ENCODE measurements at places on chromosomes 16 and 17. TPM values are rescaled to one million over a fixed set of nuclear protein-coding genes. Genes with fewer than 3 reads are reported as not detected.
A peak's percentile ranks its signal among the peaks of the same experiment; 100 is the strongest.

The TBX4 gene
- not detected for total RNA-seq

The ETV4 gene
- total RNA-seq, result 0.40 TPM

The ASB16 gene
- total RNA-seq, result 13.2 TPM

The SHCBP1 gene
- 1.3 TPM for total RNA-seq

The CLEC19A gene
- not detected for total RNA-seq

The KRT15 gene
- total RNA-seq, result 0.07 TPM

The ZG16B gene
- total RNA-seq, result not detected

The FOXJ1 gene
- total RNA-seq, result not detected

The MED13 gene
- total RNA-seq, result 34.9 TPM

The ZFPM1 gene
- 4.5 TPM for total RNA-seq

- H3K27ac ChIP-seq, result no peak overlapping the region
- no peaks in the 10 kb centered on the region for H3K27me3 ChIP-seq
- no peaks in the 10 kb centered on the region for H3K36me3 ChIP-seq
- H3K4me3 ChIP-seq, result no peak overlapping the region
- no peak for DNase-seq
- H3K4me1 ChIP-seq, result no peaks in the 10 kb centered on the region
Observed at GRCh38 chr17:27834571-27834970, 34.2 kb upstream of the NOS2 start.

DNA sequence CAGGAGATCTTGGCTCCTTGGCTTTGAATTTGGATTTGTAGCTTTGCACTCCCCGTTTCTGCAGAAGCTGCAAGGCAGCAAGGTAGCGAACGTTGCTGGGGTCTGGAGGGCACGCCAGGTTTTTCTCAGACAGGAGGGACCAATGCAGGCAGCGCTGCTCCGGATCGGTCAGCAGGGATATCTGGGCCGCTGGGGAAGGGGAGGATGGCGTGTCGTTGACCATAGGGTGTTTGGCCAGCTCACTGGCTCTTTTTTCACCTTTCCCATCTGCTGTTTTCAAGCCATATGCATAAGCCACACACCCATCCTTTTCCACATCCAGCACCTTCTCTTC, 15.8 kb downstream of the C16orf46 start:
- H3K4me1 ChIP-seq, result no peaks in the 10 kb centered on the region
- H3K4me3 ChIP-seq, result no peak overlapping the region
- H3K27ac ChIP-seq, result no peak overlapping the region
- H3K36me3 ChIP-seq, result no peaks in the 10 kb centered on the region
- H3K27me3 ChIP-seq, result no peaks in the 10 kb centered on the region

DNA sequence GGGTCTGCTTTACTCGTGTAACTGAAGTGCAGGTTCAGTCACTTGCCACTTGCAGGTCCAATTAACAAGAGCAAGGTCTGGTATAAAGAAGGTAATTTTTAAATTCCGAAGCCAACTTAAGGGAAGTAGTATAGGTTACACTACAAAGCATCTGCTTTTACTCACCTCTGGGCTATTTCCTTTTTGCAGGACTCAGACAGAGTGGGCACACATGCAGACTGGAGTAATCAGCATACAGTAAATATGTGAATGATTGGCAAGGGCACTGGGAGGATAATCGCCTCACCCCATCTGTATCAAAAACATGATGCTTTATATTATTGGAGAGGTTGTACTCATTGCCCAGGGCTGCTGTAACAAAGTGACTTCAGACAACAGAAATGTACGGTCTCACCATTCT, 160.1 kb upstream of the CDH5 start:
- no peak overlapping the region for H3K27ac ChIP-seq
- peaks cover 5% of the 10 kb centered on the region for H3K4me1 ChIP-seq
- H3K36me3 ChIP-seq, result no peaks in the 10 kb centered on the region
- no peak for DNase-seq
- H3K4me3 ChIP-seq, result no peak overlapping the region

DNA sequence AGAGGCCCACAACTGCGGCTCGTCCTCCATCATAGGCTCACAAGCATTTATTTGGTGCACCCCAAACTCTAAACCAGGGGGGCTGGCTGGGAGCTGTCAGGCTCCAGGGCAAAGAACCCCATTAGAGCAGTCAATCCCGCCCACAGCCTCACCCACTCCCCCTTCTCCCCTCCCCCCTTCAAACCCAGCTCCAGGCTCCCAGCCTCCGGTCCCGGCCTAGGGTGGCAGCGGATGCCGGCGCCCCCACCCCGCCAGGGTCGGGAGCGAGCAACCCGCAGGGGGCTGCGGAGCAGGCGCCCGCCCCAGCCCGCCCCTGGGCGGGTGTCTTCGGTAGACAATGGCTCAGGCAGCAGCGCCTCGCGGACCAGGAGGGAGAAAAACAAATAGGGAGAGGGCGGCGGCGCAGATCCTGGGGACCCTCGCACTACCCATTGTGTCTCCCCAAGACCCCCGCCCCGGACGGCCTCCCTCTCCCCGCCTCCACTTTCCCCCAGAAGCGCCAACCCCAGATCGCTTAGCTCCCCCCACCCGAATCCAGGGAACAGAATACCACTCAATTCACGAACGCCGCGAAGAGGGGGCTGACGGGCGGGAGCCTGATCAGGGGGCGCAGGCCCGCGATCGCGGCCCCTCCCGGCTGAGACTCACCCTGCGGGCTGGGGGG, 572 bp downstream of the FAM171A2 start:
- no peak for DNase-seq
- H3K27me3 ChIP-seq, result no peaks in the 10 kb centered on the region
- H3K4me3 ChIP-seq, result peak overlapping the region; percentile 63
- no peaks in the 10 kb centered on the region for H3K36me3 ChIP-seq

DNA sequence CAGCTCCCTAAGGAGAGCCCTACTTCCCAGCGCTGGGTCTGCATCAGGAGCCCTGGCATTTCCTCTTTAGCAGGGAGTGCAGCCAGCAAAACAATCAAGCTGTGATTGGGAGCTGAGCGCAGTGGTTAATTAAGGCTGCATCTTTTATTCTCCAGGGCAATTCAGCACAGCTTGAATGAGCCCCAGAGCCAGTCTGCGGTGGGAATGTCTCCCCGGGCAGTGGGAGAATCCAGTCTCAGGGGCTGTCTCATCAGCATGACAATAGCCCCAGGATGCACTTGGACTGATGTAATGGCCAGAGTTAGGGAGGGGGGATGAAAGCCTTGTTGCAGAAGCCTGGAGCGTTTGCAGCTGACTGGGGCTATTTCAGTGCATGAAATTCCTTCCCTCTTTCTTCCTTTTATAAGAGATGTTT, 292.6 kb upstream of the SOX9 start:
- peaks cover 6% of the 10 kb centered on the region for H3K4me1 ChIP-seq
- peaks cover 28% of the 10 kb centered on the region for H3K27me3 ChIP-seq
- H3K4me3 ChIP-seq, result no peak overlapping the region
- DNase-seq, result no peak

GRCh38 chr16:67441271-67441753, 10.4 kb downstream of the HSD11B2 start:
- peak; percentile 63 for DNase-seq
- peaks cover 59% of the 10 kb centered on the region for H3K4me1 ChIP-seq
- no peaks in the 10 kb centered on the region for H3K27me3 ChIP-seq
- H3K4me3 ChIP-seq, result no peak overlapping the region
- peaks cover 18% of the 10 kb centered on the region for H3K36me3 ChIP-seq

DNA sequence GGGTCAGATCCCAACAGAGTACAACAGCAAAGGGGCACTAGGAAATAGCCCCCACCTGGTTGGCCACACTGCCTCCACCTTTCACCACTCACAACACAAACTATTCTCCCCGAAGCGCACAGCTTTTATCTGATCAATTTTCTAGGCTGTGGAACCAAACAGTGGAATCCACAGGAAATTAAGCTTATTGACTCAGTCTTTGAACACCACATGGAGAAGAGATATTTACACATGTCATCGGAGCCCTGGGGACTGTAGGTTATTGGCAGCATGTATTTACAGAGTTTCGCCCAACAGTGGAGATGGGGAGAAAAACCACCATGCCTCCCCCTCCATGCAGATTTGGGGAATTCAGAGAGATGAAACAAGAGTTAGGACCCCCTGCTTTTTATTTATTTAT, 154.8 kb downstream of the XYLT1 start:
- peaks cover 7% of the 10 kb centered on the region for H3K4me1 ChIP-seq
- no peaks in the 10 kb centered on the region for H3K27me3 ChIP-seq
- DNase-seq, result no peak
- H3K4me3 ChIP-seq, result no peak overlapping the region

GRCh38 chr17:44409309-44410028, 20.0 kb upstream of the ITGA2B start:
- no peak for DNase-seq
- no peak overlapping the region for H3K4me3 ChIP-seq
- no peaks in the 10 kb centered on the region for H3K27me3 ChIP-seq
- H3K27ac ChIP-seq, result no peak overlapping the region
- H3K4me1 ChIP-seq, result no peaks in the 10 kb centered on the region
- no peaks in the 10 kb centered on the region for H3K36me3 ChIP-seq

DNA sequence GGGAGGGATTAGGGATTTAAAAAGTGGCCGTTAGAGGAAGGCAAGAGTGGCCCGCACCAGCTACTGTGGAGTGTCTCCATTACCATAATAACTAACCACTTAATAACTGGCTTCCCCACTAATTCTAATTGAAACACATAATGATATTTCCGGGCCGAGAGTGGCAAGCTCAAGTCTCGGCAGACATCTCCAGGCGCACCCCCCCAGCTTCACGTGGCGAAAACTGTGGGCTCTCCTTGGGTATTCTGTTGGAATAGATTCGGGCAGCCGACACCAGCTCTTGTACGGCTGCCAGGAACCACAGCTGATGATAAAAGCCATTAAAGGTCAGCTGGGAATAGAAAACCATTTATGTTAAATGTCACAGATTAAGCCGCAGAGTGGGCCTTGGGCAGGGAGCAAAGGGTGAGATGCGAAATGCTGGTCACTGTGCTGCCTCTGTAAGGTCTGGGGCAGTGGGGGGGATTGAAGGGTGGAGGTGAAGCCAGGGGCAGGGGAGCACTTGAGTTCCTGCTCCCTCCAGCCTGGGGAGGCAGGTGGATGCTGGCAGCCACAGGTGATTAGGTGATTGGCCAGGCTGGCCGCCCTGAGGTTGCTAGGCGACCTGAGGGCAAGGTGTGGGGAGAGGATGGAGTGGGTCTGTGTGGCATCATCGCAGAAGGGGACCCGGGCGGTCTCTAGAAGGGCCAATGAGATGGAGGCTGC, 115.6 kb upstream of the SDK2 start:
- DNase-seq, result no peak
- no peaks in the 10 kb centered on the region for H3K36me3 ChIP-seq
- H3K27ac ChIP-seq, result peak overlapping the region; percentile 8
- no peaks in the 10 kb centered on the region for H3K4me1 ChIP-seq
- no peak overlapping the region for H3K4me3 ChIP-seq
- no peaks in the 10 kb centered on the region for H3K27me3 ChIP-seq

- H3K27ac ChIP-seq, result no peak overlapping the region
- DNase-seq, result no peak
- no peak overlapping the region for H3K4me3 ChIP-seq
- H3K27me3 ChIP-seq, result no peaks in the 10 kb centered on the region
- H3K4me1 ChIP-seq, result no peaks in the 10 kb centered on the region
Observed at GRCh38 chr16:26795184-26795583, 271.5 kb upstream of the C16orf82 start.

DNA sequence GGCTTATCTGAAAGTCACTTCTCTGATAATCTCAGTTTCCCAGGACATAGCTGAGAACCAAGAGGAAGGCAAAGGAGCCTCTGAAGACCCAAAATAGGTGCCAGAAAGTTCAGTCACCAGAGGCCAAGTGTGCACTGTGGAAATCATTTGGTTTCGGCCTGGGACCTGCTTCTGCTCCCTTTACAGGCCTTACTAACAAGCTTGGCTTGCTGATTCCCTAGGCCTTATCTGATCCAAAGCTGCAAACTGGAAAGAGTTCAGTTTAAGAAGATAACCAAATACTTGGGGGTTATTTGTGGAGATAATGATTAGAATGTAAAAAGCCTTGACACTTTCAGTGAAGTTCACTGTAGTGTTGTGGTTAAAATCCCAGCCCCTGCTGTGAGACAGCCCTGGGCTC, 17.0 kb downstream of the ITGA3 start:
- H3K4me3 ChIP-seq, result no peak overlapping the region
- no peaks in the 10 kb centered on the region for H3K4me1 ChIP-seq
- no peak for DNase-seq
- H3K27me3 ChIP-seq, result no peaks in the 10 kb centered on the region

DNA sequence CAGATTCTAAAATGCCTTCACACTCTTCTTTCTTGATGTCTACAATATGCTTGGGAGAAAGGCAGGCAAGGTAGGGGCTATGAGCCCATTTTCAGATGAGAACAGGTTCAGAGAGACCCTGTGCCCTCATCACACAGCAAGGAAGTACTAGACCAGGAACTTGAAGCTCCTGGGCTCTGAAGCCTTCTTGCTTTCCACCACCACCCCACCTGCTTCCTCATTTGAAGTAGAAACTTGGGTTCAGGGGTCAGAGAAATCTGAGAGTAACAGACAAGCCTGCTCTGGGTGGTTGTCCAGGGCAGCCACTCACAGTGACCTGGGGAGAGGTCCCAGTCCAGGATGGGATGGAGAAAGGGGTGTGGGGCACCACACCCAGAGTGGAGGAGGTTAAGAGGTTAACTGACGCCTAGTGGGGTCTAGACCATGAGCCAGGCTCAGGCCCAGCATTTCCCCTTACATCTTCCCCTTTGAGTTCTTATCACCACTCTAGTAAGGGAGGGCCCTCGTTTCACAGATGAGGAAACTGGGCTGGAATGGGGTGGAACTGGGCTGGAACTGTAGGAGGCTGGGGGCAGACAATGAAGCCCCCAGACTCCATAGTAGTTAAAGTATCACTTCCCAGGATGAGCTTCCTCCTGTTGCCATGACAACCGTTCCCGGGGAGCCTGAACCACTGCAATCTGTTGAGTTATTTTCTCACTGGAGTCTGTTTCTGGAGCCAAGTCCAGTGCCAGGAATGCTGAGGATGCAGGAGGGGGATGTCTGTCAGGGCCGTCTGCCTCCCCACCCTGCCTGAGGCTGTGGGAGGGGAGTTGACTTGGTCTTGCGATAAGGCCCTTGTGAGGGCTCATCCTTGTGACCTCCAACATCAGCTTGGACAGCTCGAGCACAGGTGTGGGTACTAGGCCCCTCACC, 16.2 kb upstream of the PHF12 start:
- H3K4me1 ChIP-seq, result peaks cover 37% of the 10 kb centered on the region
- no peak overlapping the region for H3K4me3 ChIP-seq
- H3K36me3 ChIP-seq, result no peaks in the 10 kb centered on the region
- H3K27me3 ChIP-seq, result no peaks in the 10 kb centered on the region

GRCh38 chr16:49542391-49542891, 168.8 kb downstream of the C16orf78 start:
- no peak overlapping the region for H3K4me3 ChIP-seq
- H3K27me3 ChIP-seq, result no peaks in the 10 kb centered on the region
- H3K27ac ChIP-seq, result no peak overlapping the region
- no peak for DNase-seq

DNA sequence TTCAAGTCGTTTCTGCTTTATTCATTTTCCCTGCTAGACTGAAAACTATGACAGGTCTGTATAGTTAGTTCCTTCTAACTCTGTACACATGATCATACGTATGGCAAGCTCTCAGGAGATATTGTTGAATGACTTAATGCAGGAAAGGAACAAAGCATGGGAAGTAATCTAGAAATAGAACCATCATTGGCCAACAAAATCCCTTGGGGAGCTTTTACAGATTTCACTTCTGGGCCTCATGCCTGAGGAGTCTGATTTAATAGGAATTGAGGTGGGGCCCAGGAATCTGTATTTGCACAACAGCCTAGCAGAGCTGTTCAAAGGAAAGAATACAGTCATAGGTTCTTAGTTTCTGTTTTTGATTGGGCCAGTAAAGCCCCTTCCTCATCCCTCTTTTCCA, 229.2 kb downstream of the MAP2K6 start:
- H3K4me3 ChIP-seq, result no peak overlapping the region
- no peaks in the 10 kb centered on the region for H3K27me3 ChIP-seq
- DNase-seq, result peak; percentile 7
